Kidney glomerular epithelial cell (primary cell): ENCODE measurements at places on chromosomes 6 and 20.
A peak's percentile ranks its signal among the peaks of the same experiment; 100 is the strongest.

- no peak for DNase-seq
Measured at GRCh38 chr6:47335466-47335865, 25.8 kb upstream of the TNFRSF21 start.

DNA sequence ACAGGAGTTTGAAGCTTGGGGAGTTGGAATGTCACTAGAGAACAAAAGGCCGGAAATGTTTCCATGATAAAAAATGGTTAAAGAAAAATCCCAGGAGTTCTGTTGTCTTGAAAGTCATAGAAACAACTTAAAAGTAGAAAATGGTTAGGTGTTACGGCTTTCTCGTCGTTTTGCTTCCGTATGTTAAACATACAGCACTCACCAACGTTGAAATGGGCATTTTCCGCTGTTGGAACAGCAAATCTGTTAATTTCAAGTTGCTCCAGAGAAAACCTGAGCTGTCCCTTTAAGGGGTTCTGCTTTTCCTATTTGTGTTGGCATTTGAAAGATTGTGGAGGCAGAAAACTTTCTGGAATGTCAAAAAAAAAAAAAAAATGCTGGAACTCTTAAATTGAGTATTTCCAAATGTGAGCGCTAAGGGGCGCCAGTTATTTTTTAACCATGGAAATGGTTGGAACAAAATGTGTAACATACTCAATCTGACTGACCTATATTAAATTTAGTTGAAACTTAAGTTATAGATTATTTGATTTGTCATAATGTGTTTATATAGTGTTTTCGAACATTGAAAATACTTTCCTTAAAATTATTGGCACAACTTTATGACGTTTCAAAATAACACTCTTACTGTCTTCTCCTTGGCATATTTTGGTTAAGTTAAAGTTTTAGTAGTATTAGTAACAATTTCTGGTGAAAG lies 2.2 kb downstream of the QKI start:
- peak; percentile 91 for DNase-seq

DNA sequence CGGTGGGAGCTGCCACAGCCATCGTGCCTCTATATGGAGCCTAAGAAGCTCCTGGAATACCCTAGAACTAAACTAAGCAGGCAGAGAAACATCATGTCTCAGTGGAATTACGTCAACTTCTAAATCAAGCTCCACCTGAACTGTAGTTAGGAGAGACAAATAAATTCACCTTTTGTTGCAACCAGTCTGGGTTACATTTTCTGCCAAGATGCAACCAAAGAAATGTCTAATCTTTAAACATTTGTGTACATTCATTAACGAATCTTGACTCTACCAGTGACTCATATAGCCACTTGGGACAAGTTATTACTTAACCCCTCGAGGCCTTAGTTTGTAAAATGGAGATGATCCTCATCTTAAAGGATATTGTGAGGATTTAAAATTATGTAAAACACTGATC lies 8.9 kb downstream of the PTPRK start:
- DNase-seq: peak; percentile 55

- peak; percentile 17 for DNase-seq
Measured at GRCh38 chr6:92810913-92811312, 608.4 kb downstream of the EPHA7 start.

DNA sequence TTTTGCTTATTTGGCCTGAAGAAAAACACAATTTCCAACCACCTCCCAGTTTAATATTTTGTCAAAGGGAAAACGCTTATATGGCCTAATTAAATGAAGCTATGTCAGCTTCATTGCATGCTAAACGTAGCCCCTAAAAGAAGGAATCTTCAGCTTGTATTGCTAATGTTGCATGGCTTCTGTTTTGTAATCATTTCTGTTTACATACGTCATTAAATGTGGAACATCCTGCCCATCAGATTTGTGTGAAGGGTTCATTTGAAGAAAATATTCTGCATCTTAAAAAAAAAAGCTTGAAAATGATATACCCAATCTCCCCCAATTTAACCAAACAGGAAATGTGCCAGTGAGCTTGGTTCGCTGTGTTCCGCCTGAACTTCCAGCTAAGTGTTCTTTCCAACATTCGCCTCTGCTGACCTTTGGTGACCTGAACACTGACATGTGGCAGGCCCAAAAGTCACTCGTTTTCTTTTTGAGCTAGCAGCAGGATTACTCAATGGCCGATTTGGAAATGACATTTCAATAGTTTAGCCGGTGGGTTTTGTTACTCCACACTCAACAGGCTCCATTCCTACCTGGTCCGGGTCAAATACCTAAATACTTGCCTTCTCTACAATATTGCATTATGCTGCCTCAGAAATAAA lies 12.7 kb upstream of the SIRT5 start:
- DNase-seq: no peak

- no peak for DNase-seq
Measured at GRCh38 chr20:47662483-47663353, 122.6 kb downstream of the SULF2 start.

- DNase-seq: no peak
Measured at GRCh38 chr6:128763599-128764300, 119.2 kb upstream of the LAMA2 start.

- no peak for DNase-seq
Measured at GRCh38 chr20:56909918-56910714, 281.0 kb downstream of the TFAP2C start.

DNA sequence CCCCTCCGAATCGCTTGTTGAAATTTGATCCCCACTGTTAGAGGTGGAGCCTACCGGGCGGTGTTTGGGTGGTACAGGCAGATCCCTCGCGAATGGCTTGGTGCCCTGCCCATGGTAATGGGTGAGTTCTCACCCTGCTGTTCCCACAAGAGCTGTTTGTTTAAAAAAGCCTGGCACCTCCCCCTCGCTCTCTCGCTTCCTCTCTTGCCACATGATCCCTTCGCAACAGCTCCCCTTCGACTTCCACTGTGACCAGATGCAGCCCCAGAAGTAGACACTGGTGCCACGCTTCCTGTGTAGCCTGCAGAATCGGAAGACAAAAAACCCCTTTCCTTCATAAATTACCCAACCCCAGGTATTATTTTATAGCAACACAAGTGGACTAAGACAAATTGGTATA lies 292.2 kb upstream of the QKI start:
- no peak for DNase-seq

- DNase-seq: no peak
Measured at GRCh38 chr20:45538209-45538799, 978 bp downstream of the WFDC6 start.

DNA sequence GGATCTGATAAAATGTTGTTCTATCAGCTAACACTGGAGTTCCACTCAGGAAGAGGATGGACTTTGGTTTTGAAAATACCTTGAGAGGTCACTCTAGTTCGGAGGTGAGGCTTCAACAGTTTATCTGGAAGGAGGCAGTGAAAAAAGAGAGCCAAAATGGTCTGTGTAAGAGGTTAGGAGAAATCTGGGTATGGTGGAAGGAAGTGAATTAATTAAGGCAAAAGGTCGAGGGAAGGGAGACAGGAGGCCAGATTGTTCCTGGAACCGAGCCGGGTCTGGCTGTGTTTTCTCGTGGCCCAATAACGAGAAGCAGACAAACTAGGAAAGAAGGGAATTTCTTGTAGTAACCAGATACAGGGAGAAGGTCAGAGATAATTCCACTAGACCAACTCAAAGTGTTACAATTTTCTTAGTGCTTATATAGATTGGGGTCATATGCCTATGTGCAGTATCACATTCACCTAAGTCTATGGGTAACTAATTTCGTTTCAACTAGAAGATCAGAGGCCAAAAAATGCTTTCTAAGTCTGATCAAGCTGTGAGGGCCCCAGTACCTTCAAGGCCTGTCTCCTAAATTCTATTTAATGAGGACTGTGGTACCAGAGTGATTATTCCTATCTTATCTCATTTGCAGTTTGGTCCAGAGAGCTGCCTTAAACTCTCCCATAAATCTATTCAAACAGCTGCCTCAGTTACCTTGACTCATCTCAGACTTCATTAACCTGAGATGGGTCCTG lies 96.0 kb upstream of the SNX9 start:
- DNase-seq: no peak

DNA sequence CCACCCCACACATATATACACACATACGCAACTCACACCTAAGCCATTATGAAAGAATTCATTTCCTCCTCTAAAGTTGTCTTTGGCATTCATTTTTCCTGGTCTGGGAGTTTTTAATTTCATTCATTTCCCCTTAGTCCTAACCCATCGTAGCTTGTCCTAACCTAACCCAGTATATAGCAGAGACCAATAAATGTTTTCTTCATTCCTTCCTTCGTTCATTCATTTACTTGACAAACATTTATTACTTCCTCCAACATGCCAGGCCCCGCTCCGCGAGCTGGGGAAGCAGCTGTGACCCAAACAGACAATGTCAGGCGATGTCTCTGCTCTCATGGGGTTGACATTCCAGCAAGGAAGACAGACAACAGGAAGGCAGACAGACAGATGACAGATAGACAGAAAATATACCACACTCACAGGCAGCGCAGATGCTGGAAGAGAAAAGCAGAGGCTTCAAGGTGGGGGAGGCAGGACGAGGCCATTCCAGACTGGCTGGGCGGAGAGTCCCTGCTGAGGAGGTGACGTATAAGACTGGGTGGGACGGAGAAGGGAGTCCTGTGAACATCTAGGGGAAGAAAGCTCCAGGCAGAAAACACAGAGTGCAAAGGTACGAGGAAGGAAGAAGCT lies 33.7 kb upstream of the SIRPA start:
- peak; percentile 34 for DNase-seq

DNA sequence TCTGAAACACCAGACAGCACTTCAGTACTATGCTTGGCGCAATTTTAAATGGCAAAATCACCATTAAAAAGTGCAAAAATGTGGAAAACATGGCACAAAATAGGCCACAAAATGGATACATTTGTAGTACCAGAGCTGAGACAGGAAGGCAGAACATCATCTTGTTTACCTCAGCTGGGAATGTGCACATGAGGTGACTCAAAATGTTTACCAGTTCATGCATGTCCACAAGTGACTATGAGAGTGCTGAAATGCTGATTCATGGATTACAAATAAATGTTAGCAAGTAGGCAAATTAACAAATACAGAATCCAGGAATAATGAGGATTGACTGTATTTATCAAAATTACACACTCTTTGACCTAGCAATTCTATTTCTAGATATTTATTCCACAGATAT lies 201.6 kb downstream of the ISM1 start:
- DNase-seq: no peak

GRCh38 chr6:165835410-165835851 lies 172.4 kb upstream of the PDE10A start:
- no peak for DNase-seq

DNA sequence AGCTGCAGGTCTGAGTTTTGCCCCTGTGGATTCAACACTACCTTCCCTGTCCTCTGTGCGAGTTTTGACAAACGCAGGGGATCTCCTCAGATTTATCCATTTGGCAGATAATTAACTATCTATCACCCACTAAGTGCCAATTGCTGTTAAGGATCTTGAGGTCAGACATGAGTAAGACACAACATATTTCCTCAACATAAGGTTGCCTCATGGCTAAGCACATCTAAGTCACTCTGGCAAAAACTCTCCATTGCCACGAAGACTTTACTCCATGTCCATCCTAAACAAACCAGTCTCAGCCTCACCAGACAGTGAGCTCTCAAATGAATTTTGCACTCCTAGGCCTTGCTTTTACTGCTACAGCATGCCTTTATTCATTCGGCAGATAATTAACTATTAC lies 408.4 kb downstream of the MAFB start:
- DNase-seq: no peak

GRCh38 chr6:137339929-137340559 lies 120.9 kb upstream of the IFNGR1 start:
- no peak for DNase-seq

GRCh38 chr20:19828232-19828631 lies 70.2 kb downstream of the RIN2 start:
- DNase-seq: no peak

GRCh38 chr6:141307309-141307998 lies 825.3 kb upstream of the GJE1 start:
- DNase-seq: no peak

DNA sequence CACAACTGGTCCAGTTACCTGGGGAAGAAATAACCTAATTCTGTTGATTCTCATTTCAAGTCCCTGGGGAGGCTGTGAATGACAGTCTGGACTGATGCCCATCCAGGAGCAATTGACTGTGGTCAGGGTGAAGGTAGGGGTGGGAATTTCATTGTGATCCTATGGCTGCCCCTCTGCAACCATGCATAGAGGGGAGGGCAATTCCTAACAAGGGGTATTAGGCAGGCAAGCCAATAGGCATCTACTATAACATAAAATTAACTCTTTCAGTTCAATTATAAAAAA lies 44.0 kb upstream of the TRAM2 start:
- no peak for DNase-seq

GRCh38 chr20:20549704-20550103 lies 162.7 kb downstream of the RALGAPA2 start:
- DNase-seq: peak; percentile 23

DNA sequence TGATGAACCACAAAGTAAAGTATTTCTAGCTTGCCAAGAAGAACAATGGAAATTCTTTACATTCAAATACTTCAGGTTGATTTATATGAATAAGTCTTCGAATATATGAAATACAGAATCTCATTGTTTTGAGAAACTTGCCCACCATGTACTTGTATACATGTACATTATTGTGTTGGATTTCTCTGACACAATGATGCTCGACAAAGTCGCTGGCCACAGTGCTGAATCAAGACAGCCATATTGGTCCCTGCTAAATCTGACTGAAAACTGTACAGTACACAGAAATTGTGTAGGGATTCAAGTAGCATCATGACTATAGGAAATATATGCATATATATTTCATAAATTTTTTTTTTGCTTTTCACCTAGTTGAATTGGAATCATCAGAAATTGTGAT lies 13.1 kb upstream of the LIN28B start:
- DNase-seq: no peak

- no peak for DNase-seq
Measured at GRCh38 chr6:13550656-13551055, 23.7 kb upstream of the SIRT5 start.

DNA sequence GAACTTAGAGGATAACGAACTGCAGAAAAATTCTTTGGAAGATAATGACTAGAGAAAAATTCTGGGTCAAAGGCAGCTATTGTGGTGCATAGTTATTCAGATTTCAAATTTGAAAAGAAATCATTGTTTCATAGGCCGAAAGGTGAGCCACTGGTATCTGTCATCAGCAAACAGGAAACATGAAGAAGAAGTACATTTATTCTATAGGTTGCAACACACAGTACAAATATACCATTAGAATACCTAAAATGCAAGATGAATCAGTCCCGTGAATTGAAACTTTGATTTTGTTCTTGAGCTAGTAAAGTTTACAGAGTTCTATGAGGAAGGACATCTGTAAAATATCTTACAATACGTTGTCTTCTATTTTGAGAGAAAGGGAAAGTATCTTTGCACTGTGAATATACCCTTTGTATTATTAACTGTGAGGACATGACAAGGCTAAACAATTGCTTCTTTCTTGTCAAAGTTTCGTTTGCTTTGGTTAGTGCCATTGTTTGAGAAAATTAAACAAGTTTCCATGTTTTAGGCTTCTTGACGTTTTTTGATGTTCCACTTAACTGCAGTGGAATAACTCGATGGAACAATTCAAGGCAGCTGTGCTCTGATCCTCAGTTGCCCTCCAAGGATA lies 84.7 kb downstream of the HDGFL1 start:
- DNase-seq: no peak

- DNase-seq: no peak
Measured at GRCh38 chr6:113699239-113699638, 157.9 kb upstream of the MARCKS start.
